Activated T-cell treated with anti-CD3 and anti-CD28 coated beads for 24 hours (primary cell): ENCODE measurements at places on chromosomes 2 and 18.

GRCh38 chr2:207974216-207974605 lies 51.1 kb downstream of the PLEKHM3 start:
- DNase-seq = no peak

GRCh38 chr18:62288665-62289008 lies 36.5 kb upstream of the TNFRSF11A start:
- DNase-seq = no peak

- no peak for DNase-seq
Observed at GRCh38 chr2:71720283-71720560, 266.9 kb downstream of the DYSF start.

DNA sequence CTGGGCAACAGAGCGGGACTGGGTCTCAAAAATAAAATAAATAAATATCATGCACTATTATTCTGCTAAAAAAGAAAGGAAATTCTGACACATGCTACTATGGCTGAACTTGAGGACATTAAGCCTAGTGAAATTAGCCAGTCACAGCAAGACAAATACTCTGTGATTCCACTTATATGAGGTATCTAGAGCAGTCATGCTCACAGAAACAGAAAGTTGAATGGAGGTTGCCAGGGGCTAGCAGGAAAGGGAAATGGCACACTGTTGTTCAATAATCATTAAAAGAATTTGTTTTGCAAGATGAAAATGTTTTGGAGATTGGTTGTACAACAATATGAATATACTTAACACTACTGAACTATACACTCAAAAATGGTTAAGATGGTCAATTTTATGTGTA lies 60.8 kb downstream of the NCKAP1 start:
- DNase-seq = no peak

DNA sequence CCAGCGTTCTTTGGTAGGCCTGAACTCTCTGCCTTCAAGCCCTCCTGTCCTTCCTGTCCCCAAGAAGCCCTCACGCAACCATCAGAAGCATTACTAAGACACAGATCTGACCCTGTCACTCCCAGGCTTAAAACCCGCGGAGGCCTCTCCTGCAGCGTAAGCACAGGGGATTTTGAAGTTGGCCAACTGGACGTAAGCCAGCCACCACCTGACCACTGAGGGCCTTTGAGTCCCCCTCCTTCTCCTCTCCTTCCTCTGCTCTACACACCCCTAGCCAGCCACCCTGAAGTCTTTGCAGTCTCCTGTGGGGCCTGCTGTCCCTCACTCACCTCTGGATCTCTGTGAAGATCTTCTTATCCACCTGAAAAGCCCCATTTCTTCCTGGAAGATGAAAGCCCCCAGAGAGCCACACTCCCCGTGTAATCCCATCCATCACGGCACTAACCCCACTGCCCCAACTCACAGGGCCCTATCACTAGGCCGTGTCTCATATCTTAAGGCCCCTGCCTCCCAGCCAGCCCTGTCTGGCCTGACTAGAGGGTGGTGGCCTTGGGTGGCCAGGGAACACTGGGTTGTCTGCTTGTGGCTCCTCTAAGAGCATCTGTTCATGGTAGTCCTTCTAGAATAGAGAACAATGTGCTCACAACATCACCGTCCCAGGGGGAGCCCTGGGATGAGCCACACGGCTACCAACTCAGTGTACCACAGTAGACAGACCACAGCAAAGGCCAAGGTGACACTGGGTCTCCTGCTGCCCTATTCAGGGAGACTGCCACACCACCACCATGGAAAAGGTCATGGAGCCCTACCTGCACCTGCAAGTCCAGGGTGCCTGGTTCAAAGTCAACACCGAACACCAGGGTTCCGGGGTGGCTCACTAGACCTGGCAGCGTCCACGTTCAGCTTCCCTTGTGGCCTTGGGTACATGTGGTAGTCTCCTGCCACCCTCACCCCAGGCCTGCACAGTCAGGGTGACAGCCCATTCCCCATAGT lies 191.6 kb downstream of the ZBTB7C start:
- DNase-seq = no peak

GRCh38 chr18:11429876-11430275 lies 179.5 kb upstream of the SLC35G4 start:
- DNase-seq = no peak

- DNase-seq = no peak
Observed at GRCh38 chr2:229296016-229296415, 24.9 kb upstream of the PID1 start.

GRCh38 chr2:168426861-168427260 lies 29.2 kb upstream of the CERS6 start:
- DNase-seq = no peak
